ENCODE measurements at places on chromosomes 12 and 14.

GRCh38 chr12:114665411-114666260, 18.3 kb downstream of the TBX3 start:
- DNase-seq: no peak

- no peak for DNase-seq
These were observed 64.1 kb downstream of the SYNE3 start for GRCh38 chr14:95452176-95452892.

DNA sequence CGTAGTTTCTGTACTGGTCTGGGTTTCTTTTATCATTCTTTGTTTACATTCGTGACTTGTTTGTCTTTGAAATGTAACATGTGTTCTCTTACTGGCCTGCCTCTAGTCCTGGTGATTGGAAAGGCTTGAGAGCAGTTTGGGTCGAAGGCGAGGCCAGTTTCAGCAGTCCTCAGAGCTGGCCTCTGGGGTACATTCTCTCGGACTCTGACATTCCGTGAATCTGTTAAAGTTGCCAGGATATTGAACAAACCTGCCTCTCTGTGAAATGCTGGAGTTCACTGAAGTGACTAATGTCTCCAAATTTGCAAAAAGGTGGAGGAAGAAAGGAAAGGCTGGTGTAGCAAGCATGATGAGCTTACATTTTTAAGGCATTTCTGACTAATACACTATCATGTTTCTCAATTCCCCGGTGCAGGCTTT, 1.5 kb downstream of the PLEKHA5 start:
- peak; percentile 29 for DNase-seq

DNA sequence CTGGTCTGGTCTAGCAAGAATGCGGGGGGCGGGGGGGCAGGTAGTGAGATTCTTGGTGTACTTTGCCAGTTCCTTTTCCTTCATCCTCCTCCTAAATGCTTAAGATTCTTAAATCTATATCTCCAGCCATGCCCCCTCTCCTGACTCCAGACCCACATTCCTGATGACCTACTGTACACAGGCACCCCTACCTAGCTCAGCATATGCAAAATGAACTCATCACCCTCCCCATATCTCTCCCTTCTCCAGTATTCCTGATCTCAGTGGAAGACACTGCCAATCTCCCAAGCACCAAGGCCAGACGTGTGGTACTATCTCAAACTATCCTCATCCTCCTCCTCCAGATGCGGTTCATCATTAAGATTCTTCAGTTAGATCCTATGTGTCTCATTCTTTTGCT, 215.8 kb downstream of the SPTSSA start:
- DNase-seq: no peak

GRCh38 chr12:7542813-7543212, 39.2 kb upstream of the CD163 start:
- DNase-seq: no peak

DNA sequence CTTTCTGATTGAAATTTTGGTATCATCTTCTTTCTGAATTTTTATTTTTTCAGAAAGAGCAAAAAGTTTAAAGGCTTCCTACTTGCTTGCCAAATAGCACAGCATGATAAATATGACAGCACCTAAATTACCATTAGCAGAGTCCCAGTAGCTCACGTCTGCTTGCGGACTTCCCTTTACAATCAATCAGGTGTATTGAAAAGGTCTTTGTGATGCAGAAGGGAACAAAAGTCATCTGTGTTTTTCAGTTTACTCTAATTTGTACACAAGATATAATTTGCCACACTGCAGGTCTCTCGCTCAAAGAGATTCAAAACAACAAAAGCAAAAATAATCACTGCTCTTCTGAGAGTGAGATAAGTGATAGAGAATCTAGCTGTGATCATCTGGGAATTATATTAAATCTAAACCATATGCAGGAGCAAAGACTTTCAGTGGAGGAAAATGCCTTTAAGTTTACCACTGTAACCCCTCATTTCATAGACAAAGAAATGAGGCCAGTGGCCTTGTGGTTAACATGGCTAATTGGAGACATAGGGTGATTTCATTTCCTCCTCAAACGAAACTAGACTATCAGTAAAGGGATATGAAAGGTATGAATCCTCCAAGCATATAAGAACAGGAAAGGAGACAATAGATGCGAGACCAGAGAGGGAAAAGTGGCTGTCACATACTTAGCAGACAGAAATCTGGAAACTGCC, 240.8 kb upstream of the TMPO start:
- DNase-seq: peak; percentile 28

- DNase-seq: no peak
These were observed 41.7 kb downstream of the RIC8B start for GRCh38 chr12:106816231-106816630.

DNA sequence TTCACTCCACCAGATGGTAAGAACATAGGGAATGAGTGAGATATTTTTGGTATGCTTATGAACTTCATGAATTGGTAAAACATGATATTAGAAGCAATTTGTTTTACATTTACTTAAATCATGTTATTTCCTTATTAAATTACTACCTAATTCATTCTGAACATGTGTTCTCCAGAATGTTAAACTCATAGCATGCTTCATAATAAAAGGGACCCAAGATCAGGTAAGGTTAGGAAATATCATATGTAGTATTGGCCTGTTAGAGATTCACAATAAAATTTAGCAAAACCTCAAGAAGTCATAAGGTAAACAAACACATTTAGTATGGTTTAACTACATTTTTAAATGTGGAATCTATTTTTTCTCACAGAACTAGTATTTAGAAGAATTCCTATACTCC, 28.2 kb downstream of the PTPRQ start:
- no peak for DNase-seq

GRCh38 chr14:100116134-100116533, 43.3 kb downstream of the DEGS2 start:
- no peak for DNase-seq

DNA sequence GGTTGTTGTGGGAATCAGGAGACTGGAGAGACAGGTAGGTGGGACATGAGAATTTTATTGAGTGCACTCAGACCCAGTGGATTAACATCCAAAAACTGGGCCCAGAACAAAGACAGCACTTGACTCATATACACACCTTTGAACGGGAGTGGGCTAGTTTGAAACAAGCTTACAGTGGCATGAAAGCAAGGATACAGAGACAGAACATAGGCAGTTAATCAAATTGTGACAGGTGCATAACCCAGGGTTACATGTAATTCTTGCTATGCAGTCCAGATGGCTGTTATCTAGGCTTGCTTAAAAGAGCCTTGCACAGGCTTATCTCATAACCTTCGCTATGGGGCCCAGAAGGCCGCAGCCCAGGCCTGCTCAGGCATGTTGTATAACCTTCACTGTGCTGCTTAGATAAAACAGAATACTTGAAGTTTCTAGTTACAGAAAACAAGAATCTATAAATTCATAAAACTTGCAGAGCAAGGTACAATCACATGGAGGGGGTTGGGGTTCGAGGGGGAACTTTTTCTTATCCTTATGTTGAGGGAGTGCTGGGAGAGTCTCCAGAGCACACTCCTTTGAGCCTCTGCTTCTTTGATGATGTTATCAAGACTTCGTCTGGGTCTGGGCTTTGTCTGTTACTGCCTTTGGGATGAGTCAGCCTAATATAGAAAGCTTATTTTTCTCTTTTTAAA, 81.7 kb downstream of the TNFAIP2 start:
- no peak for DNase-seq

- no peak for DNase-seq
These were observed 43.7 kb upstream of the SLC35F4 start for GRCh38 chr14:57909626-57910025.

GRCh38 chr12:74426091-74426490, 111.5 kb upstream of the ATXN7L3B start:
- DNase-seq: no peak

GRCh38 chr12:49887091-49887490, 16.6 kb downstream of the FAIM2 start:
- DNase-seq: no peak

GRCh38 chr14:96176811-96177211, 27.8 kb upstream of the BDKRB2 start:
- no peak for DNase-seq

GRCh38 chr14:69696633-69697557, 70.0 kb upstream of the SRSF5 start:
- peak; percentile 75 for DNase-seq

GRCh38 chr12:41680155-41680554, 464.5 kb downstream of the GXYLT1 start:
- no peak for DNase-seq

DNA sequence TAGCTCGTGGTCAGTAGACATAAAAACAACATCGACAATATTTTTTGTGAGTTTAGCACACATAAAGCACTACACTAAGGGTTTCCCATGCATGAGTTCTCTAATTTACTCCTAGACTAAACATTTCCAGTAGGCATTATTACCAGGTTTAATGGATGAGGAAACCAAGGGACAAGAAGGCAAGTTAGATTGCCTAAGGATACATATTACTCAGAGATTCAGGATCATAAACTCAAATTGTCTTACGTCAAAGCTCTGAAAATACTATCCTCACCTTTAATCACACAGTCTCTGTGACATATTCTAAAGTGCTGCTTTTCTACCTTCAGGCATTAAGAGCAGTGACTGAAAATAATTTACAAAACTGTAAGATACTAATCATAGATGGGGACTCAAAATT, 655.3 kb downstream of the SLC16A7 start:
- no peak for DNase-seq

DNA sequence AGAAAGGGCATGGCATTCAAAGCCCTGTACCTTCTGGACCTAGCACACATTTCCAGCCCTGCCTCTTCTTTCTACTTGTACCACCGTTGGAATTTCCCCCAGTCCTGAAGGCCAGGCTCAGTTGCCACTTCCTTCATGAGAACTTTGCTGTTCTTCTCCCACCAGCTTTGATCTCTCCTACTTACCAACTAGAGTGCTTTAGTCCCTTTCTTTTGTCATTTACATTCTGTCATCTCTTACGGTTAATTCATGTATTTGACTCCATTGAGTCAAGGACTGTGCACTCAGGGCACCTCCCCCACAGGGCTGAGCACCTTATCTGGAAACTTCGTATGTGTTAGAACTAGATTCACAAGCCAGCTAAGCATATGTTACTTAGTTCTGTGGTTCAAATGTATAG, 26.3 kb downstream of the BICDL1 start:
- no peak for DNase-seq

GRCh38 chr14:34345718-34346465, 116.1 kb downstream of the SPTSSA start:
- DNase-seq: no peak

DNA sequence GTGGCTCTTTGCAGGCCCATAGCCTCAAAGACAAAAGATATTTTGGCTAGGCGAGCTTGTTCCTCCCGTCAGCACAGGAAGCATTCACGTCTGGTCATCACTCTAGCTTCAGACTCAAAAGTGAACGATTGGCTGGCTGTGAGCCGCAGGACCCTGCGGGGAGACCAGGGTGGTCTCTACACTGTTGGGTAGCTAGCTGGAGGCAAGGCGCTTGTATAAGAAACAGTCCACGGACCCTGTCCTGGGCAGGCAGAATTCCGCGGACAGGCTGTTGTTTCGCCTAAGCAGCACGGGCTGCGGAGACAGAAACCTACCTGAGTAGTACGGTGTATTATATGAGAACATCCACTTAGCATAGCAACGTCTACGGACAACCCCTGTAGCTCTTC, 29.6 kb downstream of the WBP11 start:
- peak; percentile 59 for DNase-seq

DNA sequence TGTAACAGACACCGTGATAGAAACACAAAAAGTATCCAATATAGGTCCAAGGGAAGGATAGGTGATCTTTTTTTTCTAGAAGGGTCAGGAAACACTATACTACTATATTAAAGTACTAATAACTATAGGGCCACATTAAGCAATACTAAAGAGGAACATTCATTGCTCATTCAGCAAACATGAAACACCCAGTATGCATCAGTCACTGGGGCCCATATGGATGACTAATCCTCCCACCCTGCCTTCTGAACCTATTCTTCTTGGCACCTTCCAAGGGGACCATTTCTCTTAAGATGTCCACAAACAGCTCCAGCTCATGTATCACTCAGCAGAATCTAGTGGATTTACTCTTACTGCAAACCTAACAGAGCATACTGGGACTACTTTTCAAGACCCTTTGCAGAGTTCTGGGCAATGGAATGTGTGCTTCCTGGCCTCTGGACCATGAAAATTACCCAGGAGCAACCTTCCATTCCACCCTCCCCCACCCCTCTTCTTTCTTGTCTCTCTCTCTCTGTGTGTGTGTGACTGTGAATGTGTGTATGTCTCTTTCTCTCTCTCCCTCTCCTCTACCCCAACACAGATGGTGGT, 187.9 kb downstream of the EPS8 start:
- DNase-seq: no peak

GRCh38 chr12:113766879-113767878, 198.9 kb downstream of the RBM19 start:
- DNase-seq: no peak

- DNase-seq: no peak
These were observed 20.4 kb downstream of the ADAM20 start for GRCh38 chr14:70514168-70515069.

GRCh38 chr12:103728323-103728722, 112.7 kb downstream of the NT5DC3 start:
- no peak for DNase-seq

GRCh38 chr14:21168055-21168454, 12.2 kb upstream of the OR5AU1 start:
- DNase-seq: no peak

- no peak for DNase-seq
These were observed 95.9 kb downstream of the TTC7B start for GRCh38 chr14:90720336-90720735.

DNA sequence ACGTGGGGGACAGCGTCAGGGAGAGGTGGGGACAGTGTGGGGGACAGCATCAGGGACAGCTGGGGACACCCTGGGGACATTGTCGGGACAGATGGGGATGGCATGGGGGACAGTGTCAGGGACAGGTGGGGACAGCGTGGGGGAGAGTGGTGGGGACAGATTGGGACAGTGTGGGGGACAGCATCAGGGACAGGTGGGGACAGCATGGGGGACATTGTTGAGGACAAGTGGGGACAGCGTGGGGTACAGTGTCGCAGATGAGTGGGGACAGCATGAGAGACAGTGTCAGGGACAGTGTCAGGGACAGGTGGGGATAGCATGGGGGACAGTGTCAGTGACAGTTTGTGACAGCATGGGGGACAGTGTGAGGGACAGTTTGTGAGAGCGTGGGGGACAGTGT, 240.9 kb downstream of the TMEM121 start:
- DNase-seq: no peak

GRCh38 chr12:33277376-33277775, 162.2 kb downstream of the SYT10 start:
- DNase-seq: no peak

DNA sequence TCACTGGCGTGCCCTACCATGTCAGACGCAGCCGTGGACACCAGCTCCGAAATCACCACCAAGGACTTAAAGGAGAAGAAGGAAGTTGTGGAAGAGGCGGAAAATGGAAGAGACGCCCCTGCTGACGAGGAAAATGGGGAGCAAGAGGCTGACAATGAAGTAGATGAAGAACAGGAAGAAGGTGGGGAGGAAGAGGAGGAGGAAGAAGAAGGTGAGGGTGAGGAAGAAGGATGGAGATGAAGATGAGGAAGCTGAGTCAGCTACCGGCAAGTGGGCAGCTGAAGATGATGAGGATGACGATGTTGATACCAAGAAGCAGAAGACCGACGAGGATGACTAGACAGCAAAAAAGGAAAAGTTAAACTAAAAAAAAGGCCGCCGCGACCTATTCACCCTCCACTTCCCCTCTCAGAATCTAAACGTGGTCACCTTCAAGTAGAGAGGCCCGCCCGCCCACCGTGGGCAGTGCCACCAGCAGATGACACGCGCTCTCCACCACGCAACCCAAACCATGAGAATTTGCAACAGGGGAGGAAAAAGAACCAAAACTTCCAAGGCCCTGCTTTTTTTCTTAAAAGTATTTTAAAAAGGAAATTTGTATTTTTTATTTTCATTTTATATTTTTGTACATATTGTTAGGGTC, 13.2 kb downstream of the TRIP11 start:
- DNase-seq: no peak
